ENCODE measurements at places on chromosomes 16 and 17.

- no peak for DNase-seq
Measured at GRCh38 chr17:7632492-7632894, 2.6 kb downstream of the SHBG start.

- DNase-seq = no peak
Measured at GRCh38 chr16:88429387-88430184, 23.5 kb upstream of the ZFPM1 start.

DNA sequence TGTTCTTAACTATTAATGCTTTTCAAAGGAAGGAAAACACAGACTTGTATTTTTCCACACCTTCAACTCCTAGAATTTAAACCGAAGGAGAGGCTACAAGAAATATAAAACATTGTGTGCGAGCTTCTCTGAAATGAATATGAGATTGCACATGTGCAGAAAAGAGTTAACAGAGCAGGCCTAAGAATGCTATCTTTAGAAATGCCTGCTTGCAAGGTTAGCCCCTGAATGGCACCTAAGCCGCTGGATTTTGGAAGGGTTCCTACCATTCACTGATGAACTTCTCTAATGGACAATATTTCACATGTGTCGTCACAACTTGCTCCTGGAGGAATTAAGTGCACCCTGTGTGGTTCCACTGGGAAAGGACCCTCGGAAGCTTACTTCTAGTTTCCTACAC is 69.3 kb downstream of the FBXL20 start:
- DNase-seq = no peak

- no peak for DNase-seq
Measured at GRCh38 chr17:36602030-36602748, 806 bp downstream of the MRM1 start.

Measured in RCC 7860 (cell line).